HEK293T (cell line): ENCODE measurements at places on chromosomes 4 and X.

DNA sequence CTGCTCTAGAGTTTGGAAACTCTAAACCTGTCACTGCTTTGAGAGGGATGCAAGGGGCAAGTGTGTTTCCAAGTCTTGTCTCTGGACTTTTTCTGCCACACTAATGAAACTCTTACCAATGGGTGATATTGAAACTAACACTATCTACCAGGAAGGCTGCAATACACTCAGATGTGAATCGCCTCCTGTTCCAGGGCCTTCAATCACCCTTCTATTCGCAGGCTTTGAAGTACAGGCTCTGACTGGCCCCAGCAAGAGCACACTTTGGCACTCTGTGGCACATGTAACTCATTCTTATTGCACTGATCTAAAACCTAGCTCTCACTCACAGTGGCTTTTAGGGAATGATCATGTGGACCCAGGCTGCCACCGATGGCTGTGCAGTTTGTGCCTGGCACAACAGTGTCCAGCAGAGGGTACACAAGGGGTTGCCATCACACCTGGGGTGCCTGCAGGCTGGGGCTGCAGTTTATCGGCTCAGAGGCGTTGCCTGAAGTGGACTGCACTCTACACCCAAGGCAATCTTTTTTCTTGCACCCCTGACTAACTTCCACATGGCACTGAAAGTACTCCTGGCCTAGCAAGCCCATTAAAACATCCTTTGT, 210.8 kb downstream of the MGST2 start:
- no peak for DNase-seq

- no peak for DNase-seq
Measured at GRCh38 chr4:118120120-118120760, 86.0 kb downstream of the NDST3 start.

DNA sequence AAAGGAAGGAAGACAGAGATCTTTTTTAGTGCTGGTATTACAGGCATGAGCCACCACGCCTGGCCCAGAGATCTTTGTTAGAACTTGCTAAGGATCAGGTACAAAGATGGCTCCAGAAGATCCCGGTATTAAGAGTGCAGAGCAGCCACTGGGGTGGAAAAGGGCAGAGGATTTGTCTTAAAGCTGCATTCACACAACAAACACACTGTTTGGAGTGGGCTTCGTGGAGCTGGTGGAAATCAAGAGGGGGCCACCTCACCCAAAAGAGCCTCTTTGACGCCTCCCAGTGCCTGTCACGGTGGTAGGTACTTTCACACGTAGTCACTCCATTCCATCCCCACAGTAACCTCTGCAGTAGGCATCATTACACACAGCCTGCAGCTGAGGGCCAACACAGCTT, 13.3 kb downstream of the HELT start:
- DNase-seq = no peak

- DNase-seq = no peak
Measured at GRCh38 chr4:43374216-43374751, 481.8 kb downstream of the GRXCR1 start.

DNA sequence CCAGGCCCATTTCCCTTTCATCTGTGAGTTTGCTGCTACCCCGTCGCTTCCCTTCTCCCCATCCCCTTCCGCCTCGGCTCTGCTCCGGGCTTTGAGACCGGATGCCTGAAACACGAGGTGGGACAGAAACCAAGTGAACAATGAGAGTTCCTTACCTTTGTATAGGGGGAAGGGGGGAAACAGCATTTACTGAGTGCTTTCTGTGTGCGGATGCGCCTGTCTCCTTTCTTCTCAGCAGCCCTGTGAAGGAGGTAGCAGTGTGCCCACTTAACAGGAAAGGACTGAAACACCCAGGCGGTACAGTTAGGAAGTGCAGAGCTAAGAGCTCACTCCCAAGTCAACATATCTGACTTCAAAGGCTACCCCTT, 43.2 kb upstream of the TMSB15B start:
- DNase-seq = peak; percentile 58

DNA sequence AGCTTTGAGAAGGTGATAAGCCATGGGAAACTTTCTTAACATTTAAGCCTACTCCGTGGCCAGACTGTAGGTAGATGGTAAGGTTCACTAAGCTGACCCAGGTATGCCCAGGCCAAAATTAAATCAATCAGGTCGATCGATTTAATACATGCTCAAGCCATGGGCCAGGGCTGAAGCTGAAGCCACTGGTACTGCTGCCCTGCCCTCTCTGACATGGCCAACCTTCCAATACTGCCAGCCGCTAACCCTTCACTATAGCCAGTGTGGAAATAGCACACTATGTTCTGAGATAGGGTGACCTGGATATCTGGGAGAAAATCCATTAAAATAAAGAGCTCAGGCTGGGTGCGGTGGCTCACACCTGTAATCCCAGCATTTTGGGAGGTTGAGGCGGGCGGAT, 31.6 kb downstream of the TSC22D3 start:
- DNase-seq = no peak
